NCI-H446 treated with DMSO at 0.1 percent for 48 hours (cell line): ENCODE measurements at places on chromosomes 16 and 17.

GRCh38 chr17:76689859-76690258 lies 20.9 kb downstream of the MXRA7 start:
- DNase-seq: no peak

DNA sequence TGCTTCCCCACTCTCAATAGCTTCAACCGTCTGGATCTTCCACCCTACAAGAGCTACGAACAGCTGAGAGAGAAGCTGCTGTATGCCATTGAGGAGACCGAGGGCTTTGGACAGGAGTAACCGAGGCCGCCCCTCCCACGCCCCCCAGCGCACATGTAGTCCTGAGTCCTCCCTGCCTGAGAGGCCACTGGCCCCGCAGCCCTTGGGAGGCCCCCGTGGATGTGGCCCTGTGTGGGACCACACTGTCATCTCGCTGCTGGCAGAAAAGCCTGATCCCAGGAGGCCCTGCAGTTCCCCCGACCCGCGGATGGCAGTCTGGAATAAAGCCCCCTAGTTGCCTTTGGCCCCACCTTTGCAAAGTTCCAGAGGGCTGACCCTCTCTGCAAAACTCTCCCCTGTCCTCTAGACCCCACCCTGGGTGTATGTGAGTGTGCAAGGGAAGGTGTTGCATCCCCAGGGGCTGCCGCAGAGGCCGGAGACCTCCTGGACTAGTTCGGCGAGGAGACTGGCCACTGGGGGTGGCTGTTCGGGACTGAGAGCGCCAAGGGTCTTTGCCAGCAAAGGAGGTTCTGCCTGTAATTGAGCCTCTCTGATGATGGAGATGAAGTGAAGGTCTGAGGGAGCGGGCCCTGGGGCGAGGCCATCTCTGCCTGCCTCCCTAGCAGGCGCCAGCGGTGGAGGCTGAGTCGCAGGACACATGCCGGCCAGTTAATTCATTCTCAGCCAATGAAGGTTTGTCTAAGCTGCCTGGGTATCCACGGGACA lies 11.1 kb upstream of the CLEC18A start:
- no peak for DNase-seq

GRCh38 chr16:4306470-4307214 lies 9.2 kb upstream of the GLIS2 start:
- no peak for DNase-seq

DNA sequence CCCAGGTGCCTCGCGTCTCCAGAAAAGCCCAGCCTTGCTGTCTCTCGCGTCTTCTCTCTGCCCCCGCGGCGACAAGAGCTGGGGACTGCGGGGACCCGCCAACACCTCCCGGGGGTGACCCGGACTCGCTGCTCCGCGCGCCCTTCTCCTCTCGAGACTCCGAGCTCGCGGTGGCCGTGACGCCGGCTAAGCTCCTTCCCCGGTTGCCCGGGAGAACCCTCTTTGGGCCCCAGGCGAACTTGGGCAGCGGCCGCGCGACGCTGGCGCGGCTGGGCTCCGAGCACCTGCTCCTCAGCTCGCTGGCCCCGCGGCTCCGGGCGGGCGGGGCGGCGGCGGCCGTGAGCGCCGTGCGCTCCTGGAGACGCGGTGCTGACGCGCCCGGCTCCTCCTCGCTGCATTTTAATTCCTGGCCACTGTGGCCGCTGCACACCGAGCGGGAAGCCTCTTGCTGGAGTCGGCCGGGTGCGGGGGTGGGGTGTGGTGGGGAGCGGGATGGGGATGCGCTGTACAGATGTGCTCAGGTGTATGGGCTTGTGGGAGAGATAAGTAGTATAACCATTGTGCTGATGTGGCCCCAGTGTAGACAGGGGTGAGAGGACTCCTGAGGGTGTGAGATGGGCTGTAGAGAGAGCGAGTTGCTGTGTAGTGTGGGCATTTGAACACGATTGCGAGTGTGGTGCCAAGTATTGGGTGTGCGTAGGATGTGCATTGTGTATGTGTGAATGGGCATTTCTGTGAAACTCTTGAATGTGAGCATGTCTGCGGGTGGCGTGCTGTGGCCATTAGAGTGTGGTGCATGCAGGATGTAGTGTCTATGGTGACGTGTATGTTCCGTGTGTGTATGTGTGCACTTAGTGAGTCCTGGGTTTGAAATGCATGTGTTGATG lies at the start of gene ASIC2:
TSS of gene ASIC2 (minus strand) at position 315 of the 887 bp plus-strand sequence.
- DNase-seq: no peak

DNA sequence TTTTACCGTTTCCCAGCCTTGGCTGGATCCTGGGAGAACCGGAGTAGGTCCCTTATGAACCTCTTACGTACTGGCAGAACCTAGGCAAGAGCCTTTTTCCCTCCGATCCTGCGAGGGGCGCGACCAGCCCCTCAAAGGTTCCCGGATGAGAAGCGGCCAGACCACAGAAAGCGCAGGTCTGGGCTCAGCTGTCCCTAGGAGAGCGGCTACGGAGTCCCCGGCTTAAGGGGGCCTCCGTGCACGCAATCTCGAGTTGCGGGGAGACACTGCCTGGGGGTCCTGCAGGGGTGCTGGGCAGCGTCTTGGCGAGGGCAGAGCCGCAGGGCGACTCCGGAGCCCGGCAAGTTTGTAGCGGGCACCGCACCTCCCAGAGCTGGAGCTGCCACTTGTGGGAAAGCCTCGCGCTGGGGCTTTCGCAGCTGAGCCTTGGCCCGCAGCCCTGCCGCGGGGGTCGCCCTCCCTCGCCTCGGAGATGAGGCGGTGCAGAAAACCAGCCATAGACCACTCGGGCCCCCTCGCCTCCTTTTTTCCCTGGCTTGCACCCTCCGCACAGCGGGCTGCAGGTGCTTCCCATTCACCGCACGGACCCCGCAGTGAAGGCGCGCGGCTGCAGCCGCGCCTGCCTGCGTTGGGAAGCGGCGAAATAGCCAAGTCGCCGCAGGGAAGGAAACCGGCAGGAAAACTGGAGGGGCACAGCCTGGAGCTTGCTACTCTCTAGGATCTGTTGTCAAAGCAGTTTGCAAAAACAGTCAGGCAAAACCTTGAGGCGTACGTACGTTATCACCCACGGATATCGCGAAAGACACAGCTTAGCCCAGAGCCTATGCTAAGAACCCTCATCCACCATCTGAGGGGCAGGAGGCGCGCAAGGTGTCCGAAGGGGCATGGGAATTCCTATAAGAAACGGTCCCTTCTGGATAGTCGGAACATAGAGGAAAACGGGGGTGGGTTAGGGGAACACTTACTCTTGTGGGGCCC lies 834 bp downstream of the CDH8 start:
- no peak for DNase-seq

GRCh38 chr17:76685366-76685765 lies 25.4 kb downstream of the MXRA7 start:
- no peak for DNase-seq

DNA sequence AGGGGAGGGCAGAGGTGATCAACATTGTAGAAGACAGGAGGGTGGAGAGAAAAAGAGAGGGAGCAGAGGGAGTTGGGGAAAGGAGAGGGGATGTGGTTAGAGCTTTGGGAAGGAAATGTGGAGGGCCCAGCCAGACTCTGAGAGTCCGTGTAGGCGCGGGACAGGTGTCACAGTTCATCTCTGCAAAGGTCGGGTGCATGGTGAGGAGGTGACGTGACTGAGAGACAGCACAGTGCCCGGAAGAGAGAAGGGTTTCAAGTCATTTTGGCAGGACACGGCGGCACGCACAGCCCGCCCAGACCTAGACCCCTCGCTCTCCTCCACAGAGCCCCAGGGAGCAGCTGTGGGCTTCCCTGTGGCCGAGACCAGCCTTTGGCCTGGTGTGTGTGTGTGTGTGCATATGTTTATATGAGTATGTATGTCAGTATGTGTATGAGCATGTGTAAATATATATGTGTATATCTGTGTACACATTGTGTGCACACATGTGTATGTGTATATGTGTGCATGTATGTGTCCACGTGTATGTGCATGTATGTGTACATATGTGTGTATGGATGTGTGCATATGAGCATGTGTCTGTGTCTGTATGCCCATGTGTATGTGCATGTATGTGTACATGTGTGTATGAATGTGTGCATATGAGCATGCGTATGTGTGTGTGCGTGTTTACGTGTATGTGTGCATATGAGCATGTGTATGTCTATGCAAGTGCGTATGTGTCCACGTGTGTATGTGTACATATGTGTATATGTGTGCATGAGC lies 104.6 kb downstream of the SEC14L1 start:
- no peak for DNase-seq

DNA sequence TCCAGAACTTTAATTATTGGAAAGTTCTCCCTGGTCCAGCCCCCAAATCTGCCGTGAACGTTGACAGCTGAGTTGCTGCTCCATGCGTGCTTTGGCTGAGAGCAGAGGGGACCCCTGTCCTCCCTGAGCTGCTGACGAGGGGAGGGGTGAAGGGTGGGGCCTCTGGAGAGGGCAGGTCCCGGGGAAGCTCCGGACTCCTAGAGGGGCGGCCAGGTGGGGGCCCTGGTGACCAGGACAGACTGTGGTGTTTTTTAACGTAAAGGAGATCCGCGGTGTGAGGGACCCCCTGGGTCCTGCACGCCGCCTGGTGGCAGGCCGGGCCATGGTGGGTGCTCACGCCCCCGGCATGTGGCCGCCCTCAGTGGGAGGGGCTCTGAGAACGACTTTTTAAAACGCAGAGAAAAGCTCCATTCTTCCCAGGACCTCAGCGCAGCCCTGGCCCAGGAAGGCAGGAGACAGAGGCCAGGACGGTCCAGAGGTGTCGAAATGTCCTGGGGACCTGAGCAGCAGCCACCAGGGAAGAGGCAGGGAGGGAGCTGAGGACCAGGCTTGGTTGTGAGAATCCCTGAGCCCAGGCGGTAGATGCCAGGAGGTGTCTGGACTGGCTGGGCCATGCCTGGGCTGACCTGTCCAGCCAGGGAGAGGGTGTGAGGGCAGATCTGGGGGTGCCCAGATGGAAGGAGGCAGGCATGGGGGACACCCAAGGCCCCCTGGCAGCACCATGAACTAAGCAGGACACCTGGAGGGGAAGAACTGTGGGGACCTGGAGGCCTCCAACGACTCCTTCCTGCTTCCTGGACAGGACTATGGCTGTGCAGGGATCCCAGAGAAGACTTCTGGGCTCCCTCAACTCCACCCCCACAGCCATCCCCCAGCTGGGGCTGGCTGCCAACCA lies at the start of gene MC1R:
TSS of gene MC1R (plus strand) at position 410 of the 895 bp plus-strand sequence. CDS start at position 807, 397 bp downstream.
- no peak for DNase-seq

GRCh38 chr16:11621920-11622651 lies 35.4 kb upstream of the LITAF start:
- no peak for DNase-seq

- no peak for DNase-seq
Measured at GRCh38 chr16:85341972-85342695, 229.9 kb upstream of the CIBAR2 start.

DNA sequence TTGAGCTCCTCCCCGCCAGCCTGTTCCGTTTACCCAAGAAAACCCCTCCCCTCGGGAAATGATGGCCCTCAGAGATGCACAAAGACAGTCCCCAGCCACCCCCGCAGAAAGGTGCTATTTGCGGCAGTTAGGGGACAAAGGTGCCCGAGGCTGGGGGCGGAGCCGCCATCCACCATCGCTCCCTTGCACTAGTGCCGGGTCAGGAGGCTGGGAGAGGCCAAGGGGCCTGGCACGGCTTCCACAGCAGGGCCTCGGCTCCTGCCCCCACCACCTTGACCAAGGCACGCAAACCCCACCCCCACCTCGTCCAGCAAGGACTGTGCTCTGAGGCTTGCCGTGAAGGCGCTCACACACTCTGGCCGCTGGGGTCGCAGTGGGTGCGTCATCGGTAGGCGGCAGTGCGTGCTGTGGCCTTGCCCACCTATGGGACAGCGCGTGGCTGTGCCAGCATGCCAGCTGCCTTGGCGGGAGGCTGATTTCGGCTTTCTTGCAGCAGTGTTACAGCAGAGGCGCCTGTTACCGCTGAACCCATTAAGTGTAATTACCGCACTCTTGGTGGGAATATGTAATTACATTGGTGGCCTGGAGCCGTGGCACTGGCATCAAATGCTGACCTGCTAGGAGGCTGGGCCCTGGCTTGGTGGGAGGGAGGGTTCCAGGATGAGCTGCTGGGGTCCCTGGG lies 31.8 kb downstream of the TPSG1 start:
- DNase-seq: no peak

DNA sequence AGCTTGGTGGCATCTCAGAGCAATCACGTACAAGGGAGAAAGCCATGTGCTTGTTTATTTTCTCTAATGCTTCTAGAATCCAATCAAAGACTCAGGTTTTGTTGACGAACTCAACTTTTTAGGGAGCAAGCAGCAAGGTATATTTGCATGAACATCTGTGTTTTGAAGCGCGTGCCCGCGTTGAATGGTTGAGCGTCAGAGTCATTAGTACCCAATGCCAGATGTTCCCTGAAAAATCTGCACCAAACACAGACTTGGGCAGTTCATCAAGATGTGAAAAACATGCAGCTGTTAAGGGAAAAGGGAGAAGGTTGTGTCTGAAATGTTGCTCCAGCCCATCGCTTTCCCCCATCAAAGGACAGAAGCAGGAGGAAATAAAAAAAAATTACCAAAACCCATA lies 170.4 kb downstream of the SNX29 start:
- DNase-seq: no peak

DNA sequence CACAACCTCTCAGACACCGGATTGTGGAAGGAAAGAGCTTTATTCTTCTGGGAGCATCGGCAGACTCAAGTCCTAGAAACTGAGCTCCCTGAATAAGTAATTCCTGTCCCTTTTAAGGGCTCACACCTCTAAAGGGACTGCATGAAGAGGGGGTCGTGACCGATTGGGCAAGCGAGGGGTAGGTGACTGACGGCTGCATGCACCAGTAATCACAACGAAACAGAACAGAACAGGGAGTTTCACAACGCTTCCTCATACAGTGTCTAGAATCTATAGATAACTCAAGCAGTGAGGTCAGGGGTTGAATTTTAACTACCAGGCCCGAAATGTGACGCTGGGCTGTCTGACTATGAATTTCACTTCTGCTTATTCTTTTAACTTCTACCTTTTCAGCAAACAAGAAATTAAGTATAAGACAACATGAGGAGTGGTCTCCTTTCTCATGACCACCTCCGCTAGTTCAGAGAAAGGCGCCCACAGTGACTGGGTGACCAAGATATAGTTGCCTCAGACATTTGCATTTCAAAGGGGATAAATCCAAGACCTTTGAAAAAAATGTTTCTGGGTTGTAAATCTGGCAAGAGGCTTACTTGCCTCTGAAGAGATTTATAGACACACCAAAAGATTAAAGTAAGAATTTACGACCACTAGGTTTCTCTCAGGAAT lies 88.4 kb upstream of the ATF7IP2 start:
- no peak for DNase-seq
